CD4-positive, alpha-beta T cell treated with Interleukin-17A for 1 hour (primary cell): ENCODE measurements at places on chromosomes 11 and 22.

GRCh38 chr11:16111690-16112089 lies 244.7 kb downstream of the SOX6 start:
- no peak for DNase-seq

DNA sequence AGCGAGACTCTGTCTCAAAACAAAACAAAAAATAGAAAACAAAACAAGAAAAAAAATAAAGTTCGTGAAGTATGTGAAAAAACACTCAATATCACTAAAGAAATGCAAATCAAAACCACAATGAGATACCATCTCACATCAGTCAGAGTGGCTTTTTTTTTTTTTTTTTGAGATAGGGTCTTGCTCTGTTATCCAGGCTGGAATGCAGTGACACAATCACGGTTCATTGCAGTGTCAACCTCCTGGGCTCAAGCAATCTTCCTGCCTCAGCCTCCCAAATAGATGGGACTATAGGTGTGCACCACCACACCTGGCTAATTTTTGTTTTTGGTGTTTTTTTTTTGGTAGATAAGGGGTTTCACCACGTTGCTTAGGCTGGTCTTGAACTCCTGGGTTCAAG lies 37.5 kb downstream of the ATG16L2 start:
- no peak for DNase-seq

GRCh38 chr11:121417055-121417551 lies 35.0 kb upstream of the SORL1 start:
- peak; percentile 72 for DNase-seq

- no peak for DNase-seq
Measured at GRCh38 chr22:49244466-49245420, 582.9 kb downstream of the BRD1 start.

DNA sequence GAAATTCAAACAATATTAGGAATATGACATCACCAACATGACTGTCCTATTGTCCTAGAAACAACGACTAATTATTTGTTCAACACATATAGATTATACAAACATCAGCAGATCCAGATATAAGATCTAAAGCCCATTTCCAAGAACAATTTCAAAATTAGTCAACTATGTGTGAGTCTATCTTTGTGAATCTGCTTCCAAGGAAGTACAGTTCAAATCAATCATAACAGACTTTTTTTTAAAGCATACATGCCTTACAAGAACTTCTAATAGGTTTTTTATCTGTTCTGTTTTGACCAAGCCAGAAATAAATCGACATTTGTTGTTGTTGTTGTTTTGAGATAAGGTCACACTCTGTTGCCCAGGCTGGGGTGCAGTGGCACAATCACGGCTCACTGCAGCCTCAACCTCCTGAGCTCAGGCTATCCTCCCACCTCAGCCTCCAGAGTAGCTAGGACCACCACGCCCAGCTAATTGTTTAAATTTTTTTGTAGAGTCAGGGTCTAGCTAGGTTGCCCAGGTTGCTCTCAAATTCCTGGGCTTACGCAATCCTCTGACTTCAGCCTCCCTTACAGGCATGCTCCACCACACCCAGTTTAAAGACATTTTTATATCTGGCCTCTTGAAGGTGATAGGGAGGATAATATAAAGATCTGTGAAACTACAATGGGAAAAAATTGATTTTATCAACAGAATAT lies 54.8 kb downstream of the DENND5A start:
- DNase-seq, result no peak

DNA sequence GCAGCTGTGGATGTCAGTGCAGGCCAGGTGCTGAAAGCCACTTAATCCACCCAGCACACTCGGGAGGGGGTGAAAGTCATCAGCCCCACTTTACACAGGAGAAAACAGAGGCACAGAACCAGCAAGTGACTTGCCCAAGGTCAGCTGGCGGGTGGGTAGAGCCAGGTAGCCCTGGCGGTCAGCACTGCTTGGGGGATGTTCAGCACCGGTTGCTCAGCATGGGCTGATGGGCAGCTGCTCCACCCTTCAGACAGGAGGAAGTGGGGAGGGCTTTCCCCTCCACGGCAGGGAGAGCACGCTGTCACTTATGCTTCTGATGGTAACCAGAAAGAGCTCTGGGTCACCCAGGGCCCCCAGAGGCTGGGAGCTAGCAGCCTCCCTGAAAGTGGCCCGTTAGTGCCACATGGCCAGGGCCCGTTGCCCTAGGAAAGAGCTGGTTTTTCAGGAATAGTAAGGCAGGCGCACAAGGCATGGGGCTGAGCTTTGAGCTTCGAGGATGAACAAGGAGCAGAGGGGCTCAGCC lies 417.9 kb downstream of the CTTN start:
- no peak for DNase-seq

DNA sequence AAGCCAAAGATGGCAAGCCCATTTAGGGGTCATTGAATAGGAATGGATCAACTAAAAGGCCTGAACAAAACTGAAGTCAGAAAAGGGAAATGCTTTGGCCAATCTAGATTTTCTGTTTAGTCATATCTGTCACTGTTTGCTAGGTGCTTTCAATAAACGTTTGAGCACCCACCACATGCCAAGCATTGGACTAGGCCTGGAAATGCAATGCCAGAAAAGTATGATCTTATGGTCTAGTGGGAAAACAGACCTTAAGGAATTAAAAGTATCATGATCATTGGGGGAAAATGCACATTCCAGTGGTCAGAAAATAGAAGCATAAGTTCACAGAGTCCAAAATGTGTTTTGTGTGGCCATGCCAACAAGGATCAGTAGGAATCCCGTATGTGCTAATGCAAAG lies 76.8 kb upstream of the BIRC3 start:
- DNase-seq, result no peak

- no peak for DNase-seq
Measured at GRCh38 chr11:126833065-126833464, 167.5 kb downstream of the KIRREL3 start.

- peak; percentile 87 for DNase-seq
Measured at GRCh38 chr11:112280268-112281126, 19.8 kb upstream of the PLET1 start.

DNA sequence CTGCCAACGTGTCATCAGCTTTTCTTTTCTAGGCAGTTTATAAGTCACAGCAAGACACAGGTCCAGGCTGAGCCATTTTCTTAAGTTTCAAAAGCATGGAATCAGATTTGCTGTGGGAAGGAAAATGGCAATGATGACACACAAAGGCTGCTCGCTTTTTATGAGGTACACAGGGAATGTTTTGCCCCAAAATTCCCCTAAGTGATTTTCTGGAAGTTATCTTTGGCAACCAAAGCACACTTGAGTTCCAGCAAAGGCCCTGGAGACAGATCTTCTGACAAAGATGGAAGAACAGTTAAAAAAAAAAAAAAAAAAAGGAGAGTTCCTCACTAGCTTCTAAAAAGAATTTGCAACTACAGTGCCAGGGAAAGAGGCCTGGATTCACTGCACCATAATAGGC lies 260.8 kb downstream of the LARGE1 start:
- no peak for DNase-seq

DNA sequence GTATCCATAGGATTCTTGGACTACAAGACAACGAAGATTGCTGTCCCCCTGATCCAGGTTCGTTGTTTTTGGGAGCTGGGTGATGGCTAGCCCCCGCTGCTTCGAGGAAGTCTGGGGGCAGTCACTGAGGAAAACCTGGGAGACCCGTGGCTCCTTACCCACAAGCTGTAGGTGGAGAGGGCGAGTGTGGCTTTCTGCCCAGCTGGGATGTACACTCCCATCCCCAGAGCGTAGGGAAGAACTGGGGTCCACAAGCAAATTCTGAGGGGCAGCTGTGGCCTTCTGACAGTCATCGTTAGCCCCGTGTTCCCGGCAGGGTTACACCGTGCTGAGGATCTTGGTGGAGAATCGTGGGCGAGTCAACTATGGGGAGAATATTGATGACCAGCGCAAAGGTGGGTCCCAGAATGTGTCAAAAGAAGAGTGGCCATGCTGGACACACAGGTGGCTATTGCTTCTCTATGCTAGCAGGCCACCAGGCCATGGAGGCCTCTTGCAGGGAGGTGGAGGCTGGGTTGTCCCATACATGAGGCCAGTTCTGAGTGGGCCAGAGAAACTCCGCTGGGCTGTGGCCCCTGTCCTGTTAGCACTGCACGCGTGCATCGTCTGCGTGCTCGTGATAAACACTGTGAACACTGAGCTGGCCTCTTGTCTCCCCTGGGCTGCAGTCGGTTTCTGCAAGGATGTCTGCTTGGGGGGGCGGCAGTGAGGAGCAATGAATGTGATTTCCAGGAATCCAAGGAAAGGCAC lies 39.8 kb downstream of the GLB1L2 start:
- DNase-seq, result no peak

DNA sequence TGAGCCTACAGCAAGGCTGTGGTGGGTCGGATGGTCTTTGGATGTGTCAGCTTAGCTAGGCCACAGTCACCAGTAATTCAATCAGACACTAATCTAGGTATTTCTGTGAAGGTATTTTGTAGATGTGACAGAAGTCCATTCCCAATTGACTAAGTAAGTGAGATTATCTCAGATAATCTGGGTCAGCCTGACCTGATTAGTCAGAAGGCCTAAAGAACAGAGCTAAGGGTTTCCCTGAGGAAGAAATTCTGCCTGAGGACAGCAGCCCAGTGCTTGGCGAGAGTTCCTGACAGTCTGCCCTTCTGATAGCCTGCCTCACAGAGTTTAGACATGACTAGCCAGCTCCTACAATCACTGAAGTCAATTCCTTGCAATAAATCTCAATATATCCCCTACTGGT lies 28.7 kb downstream of the GUCD1 start:
- no peak for DNase-seq

DNA sequence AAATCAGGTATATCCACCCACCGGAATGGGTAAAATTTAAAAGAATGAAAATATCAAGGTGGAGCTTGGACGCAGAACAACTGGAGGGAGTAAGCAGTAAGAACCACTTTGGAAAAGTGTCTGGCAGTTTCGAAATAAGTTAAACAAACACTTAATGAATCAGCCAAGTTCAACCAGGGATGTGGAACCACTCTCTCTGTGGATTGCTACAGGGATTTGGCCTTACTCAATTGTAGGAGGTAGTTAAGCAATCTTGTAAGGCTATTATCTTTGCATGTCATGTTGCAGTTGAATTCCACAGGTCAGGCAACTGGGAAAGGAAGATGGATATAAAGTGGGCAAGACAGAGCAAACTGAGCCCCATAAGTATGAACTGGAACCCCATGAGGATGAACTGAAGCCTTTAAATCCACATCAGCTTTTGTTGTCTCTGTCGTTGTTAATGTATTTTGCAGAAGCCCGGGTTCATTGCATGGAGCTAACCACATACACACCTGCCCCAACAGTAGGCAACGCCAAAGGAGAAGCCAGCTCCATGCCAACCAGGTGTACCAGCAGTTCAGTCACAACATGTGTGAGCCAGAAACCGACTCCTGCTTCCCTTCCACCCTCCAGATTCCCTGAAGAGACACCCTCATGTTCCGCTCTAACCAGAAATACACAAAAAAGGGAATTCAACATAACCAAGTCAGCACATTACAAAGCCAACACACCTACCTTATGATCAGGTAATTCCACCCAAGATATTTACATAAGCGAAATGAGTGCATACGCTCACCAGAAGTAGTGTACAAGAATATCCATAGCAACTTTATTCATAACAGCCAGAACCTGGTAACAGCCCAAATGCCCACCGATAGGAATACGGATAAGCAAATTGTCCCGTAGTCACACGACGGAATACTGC lies 8.0 kb upstream of the SLC43A3 start:
- no peak for DNase-seq

GRCh38 chr11:129998107-129998506 lies 4.5 kb downstream of the PRDM10 start:
- no peak for DNase-seq

GRCh38 chr11:133927690-133928627 lies 28.8 kb downstream of the IGSF9B start:
- DNase-seq, result peak; percentile 73

DNA sequence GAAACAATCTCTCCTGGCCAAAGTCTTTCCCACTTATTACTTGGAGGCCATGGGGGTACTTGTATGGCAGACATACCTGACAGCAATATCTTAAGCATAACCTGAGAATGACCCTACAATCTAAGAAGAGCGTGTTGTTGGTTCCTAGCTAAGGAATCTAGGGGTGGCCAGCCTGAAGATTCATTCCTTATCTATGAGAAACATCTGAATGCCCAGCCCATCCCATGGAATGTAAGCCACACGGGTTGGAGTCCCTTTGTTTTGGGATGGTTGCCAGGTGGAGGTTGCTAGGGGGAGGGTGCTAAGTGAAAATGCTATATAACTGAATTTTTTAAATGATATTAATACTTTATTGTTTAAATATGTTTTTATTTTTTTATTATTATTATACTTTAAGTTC lies 725.0 kb downstream of the ETS1 start:
- no peak for DNase-seq

- DNase-seq, result no peak
Measured at GRCh38 chr22:50012211-50013181, at the start of gene IL17REL. Gene IL17REL, minus strand, starts transcription at chr22:50012765. Its CDS starts 119 bp downstream, at chr22:50012646.

GRCh38 chr11:34454308-34455032 lies 15.7 kb downstream of the CAT start:
- no peak for DNase-seq

DNA sequence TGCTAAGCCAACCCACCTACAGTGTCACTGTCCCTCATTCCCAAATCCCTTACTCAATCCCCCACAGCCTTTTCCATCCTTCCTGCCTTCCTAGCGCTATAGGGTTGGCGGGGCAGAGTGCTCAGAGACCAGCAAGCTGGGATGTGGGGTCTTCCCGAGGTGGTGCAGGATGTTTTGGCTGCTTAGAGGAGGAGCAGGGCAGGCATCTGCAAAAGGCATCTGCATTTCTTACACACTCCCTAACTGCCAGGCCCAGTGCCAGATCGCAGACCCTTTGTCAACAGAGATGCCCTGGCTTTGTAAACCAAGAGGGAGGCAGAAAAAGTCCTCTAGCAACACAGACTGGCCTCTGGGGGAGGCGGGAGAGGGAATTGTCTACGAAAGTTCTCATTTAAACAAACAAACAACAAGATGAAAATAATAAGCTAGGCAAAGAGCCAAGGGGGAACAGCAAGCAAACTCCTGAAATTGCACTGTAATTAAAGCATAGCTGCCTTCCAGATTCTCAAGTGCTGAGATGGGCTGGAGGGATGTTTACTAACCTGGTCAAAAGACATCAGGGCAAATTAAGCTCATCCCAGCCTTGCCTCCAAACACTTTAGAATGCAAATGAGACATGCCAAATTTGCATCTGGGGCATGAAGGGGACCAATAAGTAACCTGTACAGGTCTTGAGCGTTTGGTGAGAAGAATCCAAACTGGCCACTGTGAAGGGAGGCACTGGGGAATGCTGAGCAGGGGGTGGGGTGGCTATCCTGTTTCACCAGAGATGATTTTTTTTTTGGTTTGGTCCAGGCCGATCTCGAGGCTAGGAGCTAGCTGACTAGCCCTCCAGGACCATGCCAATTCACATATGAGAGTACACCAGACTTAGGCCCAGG lies 38.1 kb upstream of the ADA2 start:
- DNase-seq, result no peak

DNA sequence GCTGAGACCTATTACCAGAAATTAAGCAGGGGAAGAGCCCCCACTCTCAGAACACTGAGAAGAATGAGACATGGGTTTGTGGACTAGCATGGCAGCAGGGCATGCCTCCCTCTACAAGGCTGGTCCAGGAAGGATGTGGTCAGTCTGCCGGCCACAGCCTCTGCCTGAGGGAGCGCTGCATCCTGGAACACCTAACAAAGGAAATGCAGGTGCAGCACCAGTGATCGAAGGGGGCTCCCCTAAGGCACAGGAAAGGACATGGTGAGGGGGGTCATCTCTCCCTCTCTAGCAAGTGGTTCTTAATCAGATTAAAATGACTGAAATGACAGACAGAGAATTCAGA lies 40.6 kb upstream of the ARL14EP start:
- DNase-seq, result peak; percentile 29
